ENCODE measurements at places on chromosomes 7 and 10.

DNA sequence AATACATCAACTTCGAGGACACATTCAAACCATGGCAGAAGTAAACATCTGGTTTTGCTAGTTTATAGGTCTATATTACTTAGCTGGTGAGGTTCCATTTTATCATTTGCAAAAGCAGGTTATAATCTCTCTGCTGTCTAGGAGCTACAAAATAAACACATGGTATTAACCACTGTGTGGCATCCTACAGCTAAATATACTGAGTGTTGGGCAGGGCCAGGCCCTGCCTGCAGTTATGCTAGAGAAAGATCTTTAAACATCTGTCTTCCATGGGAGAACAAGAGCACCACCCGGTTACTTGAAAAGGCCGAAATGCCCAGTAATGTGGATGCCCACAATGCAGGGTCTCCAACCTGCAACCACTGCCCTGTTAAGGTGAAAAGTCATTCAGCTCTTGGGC, 20.6 kb upstream of the FKBP9 start:
- DNase-seq, result no peak

GRCh38 chr10:58457761-58458616, 54.7 kb upstream of the BICC1 start:
- DNase-seq, result peak; percentile 62

DNA sequence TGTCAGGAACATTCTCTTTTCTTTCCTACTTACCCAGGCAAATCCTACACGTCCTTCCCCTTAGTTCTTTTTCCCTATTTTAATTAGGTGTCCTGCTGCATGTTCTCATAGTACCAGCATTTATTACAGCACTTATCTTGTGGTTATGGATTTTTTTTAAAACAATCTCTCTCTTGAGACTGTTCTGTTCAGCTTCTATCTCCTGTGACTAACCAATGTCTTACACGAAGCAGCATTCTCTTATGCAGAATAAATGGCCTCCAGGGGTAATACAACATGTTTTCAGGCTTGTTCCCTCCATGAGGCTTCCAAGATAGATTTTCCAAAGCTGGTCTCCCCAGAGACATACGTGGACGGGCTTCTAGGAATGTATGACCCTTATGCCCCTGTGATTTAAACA, 1096.1 kb upstream of the CELF2 start:
- DNase-seq, result no peak

- peak; percentile 58 for DNase-seq
These were observed 58.4 kb upstream of the PCGF5 start for GRCh38 chr10:91162050-91162494.

GRCh38 chr10:46317370-46317769, 30.6 kb downstream of the ANTXRL start:
- DNase-seq, result no peak

DNA sequence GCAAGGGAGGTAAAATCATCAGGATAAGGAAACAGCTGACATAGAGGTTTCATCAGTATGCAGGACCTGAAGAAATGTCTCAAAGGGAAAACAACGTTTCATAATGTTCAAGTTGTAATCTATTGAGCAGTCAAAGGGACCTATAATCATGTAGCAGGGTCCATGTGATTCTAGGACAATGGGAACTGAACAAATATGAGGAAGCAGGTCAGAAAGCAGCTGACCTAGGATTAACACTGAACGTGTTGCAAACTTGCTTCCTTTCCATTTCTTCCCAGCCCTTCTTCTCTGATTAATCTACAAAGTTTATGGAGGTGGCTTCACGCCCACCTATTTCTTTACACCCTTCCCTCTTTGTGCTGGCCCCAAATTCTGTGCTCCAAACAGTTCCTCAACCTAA, 256.9 kb upstream of the AKR1E2 start:
- no peak for DNase-seq

DNA sequence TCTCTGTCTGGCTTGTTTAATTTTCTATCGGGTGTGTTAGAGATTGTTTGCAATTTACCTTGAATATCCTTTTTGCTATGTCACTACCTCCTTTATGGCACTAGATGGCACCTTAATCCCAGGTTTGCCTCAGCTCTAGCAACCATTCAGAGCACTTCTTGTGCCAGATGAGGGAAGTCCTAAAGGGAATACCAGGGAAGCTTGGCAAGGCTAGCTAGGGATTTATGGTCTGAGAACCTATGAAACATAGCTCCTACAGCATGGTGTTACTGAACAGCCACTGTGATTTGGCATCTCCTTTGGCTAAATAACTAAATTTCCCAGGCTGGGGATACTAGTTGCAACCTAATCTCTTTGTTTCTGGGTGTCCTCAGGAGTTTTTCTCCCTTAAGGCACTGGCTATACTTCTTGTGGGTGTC, 69.0 kb upstream of the VOPP1 start:
- DNase-seq, result peak; percentile 84

DNA sequence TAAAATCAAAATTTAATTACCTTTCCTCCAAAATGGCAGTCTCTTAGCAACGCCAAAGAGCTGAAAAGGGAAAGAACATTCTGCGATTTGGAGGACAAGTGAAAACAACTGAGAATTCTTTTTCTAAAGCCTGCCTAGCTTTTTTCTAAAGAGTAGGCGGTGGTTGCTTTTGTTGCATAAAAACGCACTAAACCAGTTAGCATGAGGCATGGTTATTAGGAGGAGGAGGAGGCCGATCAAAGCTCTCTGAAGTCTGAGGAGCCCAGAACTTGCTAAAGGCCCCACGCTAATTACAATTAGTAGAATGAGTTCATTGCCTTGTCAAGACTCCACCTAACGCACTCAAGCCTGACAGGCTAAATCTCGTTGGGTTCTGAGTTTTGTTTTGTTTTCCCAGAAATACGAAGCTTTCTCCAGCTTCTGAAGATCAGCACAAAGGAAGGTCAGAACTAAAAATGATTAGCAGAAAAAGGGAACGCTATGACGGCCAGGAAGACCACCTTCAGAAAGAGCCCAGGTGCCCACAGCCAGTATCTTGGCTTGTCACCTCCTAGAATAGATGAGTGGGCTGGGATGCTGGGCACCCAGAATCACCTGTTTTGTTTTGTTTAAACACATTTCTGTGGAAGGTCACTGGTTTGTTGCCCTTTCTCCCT, 72.0 kb downstream of the FGFR2 start:
- DNase-seq, result no peak

GRCh38 chr10:77850620-77851231, 75.8 kb downstream of the DLG5 start:
- DNase-seq, result no peak

DNA sequence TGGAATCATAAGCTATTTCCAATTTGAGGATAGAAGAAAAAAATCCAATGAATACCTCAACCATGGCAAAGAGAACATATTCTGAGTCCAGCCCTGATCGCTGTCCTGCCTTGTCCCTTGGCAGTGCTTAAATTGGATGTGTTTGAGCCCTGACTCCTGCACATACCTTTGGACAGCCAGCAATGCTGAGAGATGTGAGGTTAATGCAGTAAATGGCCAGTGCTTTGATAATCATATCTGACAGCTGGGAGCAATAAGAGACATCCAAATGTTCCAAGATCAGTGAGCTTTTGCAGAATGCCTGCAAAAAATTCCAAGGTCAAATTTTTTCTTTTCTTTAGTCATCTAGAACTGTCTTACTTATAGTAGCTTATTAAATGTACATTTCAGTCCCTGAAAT, 80.1 kb upstream of the LRRC17 start:
- no peak for DNase-seq

DNA sequence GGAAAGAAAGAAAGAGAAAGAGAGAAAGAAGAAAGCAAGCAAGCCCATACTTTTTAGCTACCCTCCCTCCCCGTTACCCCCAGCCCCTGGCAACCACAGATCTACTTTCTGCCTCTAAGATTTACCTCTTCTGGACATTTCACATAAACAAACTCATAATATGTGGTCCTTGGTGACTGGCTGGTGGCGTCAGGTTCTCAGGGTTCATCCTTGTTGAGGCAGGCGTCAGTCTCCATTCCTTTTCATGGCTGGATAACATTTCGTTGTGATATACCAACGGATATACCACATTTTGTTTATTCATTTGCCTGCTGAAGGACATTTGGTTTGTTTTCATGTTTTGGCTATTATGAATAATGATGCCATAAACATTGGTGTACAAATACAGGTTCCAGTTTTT, 30.5 kb downstream of the CDH23 start:
- no peak for DNase-seq

DNA sequence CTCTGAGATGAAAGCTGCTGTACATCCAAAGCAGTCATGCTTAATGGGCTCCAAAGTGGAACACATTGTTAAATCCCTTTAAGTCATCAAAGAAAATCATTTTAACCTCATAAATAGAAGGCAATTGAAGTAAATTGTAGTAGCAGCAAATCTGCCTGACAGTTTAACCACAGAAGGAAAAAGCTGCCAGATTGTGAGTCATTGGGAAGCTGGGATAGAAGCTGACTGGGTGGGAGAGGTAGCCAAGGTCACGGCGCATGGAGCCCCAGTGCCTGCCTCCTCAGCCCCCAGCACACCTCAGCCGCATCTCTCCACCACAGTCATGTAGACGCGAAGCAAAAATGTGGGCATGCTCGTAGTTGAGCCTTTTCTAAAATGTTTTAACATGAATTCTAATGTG, 44.0 kb downstream of the TARP start:
- DNase-seq, result peak; percentile 78

DNA sequence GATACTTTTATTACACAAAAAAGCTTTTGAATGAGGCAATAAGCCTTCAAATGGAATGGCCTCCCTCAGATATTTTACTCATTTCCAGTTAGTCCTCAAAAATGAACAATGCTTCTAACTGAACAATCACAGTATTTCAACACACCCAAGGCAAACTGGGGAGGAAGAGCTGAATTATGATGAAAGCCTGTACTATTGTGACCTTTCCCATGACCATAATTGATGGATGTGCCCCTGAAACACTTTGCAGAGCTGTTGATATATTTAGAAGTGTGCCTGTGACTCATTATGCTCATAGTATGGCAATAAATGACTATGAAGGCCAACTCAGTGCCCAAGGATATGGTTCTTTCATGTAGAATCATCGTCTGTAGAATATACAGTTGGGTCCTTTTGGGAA, 248.1 kb downstream of the AHR start:
- peak; percentile 90 for DNase-seq

GRCh38 chr10:29358010-29358616, 69.2 kb downstream of the LYZL1 start:
- no peak for DNase-seq

DNA sequence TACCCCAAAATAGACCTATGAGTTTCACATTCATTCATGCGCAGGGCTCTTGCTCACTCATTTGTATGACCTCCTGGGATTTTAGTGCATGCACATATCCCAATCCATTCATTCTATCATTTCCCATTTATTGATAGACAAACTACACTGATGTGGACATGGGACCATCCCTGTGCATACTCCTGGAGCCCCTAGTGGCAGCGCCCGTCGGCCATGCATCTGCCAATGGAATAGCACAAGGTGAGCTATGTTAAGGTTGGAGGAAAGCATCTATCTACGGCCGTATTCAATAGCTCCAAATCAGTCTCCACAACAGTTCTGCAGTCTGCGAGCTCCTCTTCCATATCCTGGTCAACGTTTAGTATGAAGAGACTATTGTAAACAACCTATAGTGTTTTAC, 31.7 kb upstream of the FIGNL1 start:
- no peak for DNase-seq

DNA sequence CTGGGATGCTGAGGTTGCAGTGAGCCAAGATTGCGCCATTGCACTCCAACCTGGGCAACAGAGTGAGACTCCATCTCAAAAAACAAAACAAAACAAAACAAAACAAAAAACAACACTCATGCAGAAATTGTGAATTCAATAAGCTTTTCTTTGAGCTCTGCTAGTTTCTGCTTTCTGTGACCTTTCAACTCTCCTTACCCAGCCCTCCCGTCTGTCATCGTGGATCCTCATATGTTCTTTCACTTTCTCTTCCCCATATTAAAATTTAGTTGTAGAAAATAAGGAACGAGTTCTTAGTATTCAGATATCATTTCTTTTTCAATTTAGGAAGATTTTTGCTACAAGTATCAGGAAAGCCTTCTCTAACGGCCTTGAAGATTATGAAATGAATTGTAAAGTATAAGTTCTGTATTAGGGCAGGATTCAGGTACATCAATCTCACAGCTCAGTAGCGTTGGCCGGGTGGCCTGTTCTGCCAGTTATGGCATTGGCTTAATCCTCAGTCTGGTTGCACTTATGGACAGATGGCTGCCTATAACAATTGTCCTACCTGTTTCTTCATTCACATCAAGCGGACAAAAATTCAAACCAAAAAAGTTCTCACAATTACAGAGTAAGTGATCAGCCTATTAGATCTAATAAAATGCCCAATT, 1167.0 kb downstream of the SORCS3 start:
- no peak for DNase-seq

DNA sequence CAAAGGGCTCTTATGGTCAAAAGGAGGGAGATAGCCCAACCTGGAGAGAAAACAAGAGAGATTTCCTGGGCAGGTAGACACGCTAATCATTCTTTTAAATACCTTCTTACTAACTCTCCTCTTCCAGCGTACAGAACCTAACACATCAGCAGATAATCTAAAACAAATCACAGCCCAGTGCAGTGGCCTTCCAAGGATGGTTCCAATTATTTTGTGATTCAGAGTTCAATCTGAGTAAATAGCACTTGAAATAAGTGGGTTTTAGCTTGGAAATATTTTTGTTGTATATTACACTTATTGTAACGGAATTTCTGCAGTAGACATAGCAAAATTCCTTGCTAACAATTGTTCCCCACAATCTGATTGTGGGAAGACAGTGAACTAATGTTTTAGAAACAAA, 7.3 kb upstream of the IMPDH1 start:
- no peak for DNase-seq

GRCh38 chr10:127548022-127548421, 1.1 kb upstream of the NPS start:
- DNase-seq, result no peak

DNA sequence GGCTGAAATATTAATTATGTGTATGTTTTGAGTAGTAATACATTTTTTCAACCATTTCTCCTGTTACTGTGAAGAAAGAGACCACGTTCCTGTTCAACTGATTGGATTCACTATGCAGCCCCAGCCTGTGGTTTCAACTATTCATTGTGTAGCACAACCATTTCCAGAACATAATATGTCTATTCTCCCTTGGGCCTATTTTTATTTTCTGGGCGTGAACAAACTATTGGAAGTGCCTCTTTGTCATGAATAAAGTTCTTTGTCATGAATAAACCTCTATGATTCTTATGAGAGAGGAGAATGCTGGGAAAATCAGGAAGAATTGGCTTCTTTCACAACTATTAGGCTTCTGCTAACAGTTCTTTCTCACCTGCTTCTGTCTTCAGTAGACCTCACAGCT, 152.4 kb downstream of the GNAT3 start:
- peak; percentile 7 for DNase-seq

Measured in RPMI7951 (cell line).